Activated CD8-positive, alpha-beta memory T cell treated with anti-CD3 and anti-CD28 coated beads for 4 hours (primary cell): ENCODE measurements at places on chromosomes 4 and X.
A peak's percentile ranks its signal among the peaks of the same experiment; 100 is the strongest.

- DNase-seq, result peak; percentile 43
Measured at GRCh38 chr4:152500800-152501434, 35.0 kb downstream of the FBXW7 start.

GRCh38 chrX:68846536-68846935, 17.7 kb downstream of the EFNB1 start:
- no peak for DNase-seq

GRCh38 chr4:4861390-4862018, 2.0 kb downstream of the MSX1 start:
- DNase-seq, result no peak

- DNase-seq, result no peak
Measured at GRCh38 chrX:9538544-9539045, 73.7 kb downstream of the TBL1X start.

- no peak for DNase-seq
Measured at GRCh38 chr4:142331132-142331531, 515.0 kb downstream of the INPP4B start.

DNA sequence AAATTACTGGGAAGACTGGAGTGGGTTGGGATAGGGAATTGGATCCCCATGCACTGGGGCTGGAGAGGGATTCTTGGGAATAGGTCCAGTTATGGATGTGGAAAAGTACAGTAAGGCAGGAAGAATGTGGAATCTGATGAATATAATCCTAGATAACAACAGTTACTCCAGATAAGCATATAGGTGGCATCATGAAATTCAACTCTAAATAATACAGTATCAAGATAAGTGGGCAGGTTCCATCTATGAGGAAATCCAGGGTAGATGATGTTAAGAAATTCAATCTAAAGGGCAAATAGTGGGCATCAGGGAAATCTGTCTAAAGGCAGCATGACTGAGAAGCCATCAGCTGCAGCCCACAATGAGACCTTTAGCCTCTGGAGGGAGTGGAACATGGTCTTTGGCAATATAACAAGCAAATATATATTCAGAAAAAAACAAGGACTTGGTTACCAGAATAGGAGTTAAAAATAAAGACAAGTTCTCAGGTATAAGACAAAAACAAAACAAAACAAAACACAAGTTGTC, 1.2 kb downstream of the DTHD1 start:
- DNase-seq, result no peak

GRCh38 chrX:16832301-16832700, 37.9 kb downstream of the RBBP7 start:
- no peak for DNase-seq

GRCh38 chr4:153497988-153498967, 32.1 kb downstream of the TMEM131L start:
- no peak for DNase-seq

DNA sequence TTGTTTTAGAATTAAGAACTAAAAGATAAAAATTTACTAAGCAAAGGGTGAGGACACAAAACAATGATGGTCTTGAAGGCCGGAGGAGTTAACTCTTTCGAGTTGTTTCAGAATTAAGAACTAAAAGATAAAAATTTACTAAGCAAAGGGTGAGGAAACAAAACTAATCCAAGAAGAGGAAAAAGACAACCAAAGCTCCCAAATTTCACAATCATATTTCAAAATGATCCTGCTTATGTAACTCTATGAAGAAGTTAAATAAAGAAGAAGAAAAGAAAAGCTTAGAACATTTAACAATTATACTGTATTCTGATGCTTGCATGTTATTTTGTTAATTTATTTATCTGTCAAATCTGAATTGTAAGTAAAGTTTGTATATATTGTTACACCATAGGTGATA, 154.8 kb upstream of the SLIT2 start:
- no peak for DNase-seq

DNA sequence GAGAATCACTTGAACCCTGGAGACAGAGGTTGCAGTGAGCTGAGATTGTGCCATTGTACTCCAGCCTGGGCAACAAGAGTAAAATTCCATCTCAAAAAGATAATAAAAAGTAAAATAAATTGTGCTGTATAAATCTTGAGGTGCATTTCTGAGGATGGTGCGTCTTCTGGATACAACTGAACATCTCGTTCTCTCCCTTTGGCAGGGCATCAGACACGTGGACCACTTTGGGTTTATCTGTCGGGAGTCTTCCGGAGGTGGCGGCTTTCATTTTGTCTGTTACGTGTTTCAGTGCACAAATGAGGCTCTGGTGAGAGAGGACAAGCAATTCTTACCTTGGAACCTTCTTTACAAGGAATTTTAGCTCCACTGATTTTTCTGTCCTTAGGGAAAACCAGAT, 60.2 kb downstream of the PTTG2 start:
- DNase-seq, result no peak

- no peak for DNase-seq
Measured at GRCh38 chrX:149950681-149951080, 12.4 kb upstream of the EOLA2 start.

GRCh38 chr4:5409237-5409636, 299.1 kb downstream of the EVC2 start:
- DNase-seq, result no peak

DNA sequence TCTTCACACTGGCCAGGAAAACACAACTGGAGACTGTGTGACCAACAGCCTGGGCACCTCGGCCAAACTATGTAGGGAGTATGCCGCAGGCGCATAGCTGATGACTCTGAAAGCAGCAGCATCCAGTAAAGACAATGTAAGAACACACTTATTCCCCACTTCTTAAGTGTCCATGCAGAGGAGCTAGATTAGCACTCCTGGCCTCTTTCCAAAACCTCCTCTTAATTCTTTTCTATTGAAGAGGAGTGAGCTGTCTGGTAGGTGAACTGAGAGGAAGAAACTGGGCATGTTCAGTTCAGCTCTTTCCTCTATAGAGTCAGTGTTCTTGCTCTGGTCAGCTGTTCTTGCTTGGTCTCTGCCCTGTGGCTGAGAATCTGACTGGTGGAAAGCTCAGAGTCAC, 21.1 kb downstream of the NMU start:
- DNase-seq, result no peak

GRCh38 chr4:183035256-183035655, 63.8 kb upstream of the WWC2 start:
- no peak for DNase-seq

DNA sequence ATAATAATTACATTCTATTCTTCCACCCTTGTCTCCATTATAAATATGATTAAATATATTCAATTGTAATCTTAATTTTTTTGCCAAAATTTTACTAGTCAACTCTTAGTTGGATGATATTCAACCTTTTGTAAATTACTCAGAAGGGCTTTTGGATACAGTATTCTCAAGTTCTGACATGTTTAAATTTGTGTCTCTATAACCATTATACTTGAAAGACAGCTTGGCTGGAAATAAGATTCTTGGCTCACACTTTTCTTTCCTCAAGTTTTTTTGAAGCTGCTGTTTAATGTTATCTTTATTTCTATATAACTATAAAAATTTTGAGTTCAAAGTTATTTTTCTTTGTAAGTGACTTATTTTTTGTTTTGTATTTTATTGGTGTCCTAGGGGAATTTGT, 214.4 kb downstream of the ARAP2 start:
- no peak for DNase-seq

GRCh38 chrX:137428221-137428661, 137.7 kb upstream of the ZIC3 start:
- no peak for DNase-seq
